ENCODE measurements at places on chromosomes 2 and 18. TPM values are rescaled to one million over a fixed set of nuclear protein-coding genes. Genes with fewer than 3 reads are reported as not detected.

IL18RAP gene
- total RNA-seq: not detected

DNA sequence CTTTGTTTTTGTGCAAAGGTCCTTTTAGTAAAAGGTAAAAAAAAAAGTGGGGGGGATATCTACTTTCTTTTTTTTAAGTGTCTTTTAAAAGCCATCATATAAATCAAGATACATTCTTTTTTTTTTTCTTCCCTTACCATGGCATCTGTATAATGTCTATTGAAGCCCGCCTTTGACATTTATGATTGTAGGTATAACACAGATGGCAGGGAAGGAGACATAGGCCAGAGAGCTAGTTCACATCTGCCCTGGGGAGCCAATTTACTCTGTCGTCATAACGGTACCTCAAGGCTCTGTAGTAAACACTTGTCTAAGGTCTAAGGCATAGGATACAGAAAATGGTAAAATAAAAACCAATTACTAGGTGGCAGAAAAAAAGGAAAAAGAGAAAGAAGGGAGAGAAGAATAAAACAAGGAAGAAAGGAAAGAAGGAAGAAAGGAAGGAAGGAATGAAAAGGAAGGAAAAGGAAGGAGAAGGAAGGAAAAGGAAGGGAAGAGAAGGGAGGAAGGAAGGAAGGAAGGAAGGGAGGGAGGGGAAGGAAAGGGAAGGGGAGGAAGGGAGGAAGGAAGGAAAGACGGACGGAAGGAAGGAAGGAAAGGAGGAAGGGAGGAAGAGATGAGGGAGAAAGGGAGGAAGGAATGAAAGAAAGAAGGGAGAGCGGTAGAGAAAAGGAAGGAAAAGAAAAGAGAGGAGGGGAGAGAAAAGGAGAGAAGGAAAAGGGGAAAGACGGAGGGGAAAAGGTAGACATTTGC, 343.5 kb downstream of the RBM43 start:
- no peak overlapping the region for H3K4me3 ChIP-seq
- H3K36me3 ChIP-seq: no peaks in the 10 kb centered on the region
- DNase-seq: no peak
- H3K27me3 ChIP-seq: no peaks in the 10 kb centered on the region
- no peaks in the 10 kb centered on the region for H3K4me1 ChIP-seq

DNA sequence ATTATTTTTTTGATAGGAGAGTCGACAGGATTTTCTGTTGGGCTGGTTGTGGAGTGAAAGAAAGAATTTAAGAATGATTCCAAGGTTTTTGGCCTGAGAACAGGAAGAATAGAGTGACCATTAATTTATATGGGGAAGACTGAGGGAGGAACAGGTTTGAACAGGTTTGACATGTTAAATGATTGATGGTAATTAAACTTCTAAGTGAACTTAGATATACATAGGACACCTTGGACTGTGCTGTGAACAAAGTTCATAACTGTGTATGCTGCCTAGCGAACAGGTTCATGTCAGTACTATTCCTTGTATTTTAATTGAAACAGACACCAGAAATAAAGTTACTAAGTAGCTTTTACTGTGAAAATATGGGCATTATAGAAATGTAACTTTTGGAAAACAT, 212.0 kb downstream of the SPAG16 start:
- H3K36me3 ChIP-seq: no peaks in the 10 kb centered on the region
- H3K4me1 ChIP-seq: no peaks in the 10 kb centered on the region
- no peak overlapping the region for H3K27ac ChIP-seq
- H3K4me3 ChIP-seq: no peak overlapping the region
- H3K27me3 ChIP-seq: no peaks in the 10 kb centered on the region

GRCh38 chr2:181312515-181312927, 144.7 kb upstream of the ITGA4 start:
- no peak overlapping the region for H3K27ac ChIP-seq
- H3K4me3 ChIP-seq: no peak overlapping the region
- no peaks in the 10 kb centered on the region for H3K4me1 ChIP-seq
- H3K36me3 ChIP-seq: no peaks in the 10 kb centered on the region
- DNase-seq: no peak

ANKRD53 gene
- 0.16 TPM for total RNA-seq

- H3K27ac ChIP-seq: no peak overlapping the region
- no peak overlapping the region for H3K4me3 ChIP-seq
- H3K27me3 ChIP-seq: no peaks in the 10 kb centered on the region
- H3K36me3 ChIP-seq: no peaks in the 10 kb centered on the region
Observed at GRCh38 chr18:3126457-3127097, 93.2 kb downstream of the MYOM1 start.

DNA sequence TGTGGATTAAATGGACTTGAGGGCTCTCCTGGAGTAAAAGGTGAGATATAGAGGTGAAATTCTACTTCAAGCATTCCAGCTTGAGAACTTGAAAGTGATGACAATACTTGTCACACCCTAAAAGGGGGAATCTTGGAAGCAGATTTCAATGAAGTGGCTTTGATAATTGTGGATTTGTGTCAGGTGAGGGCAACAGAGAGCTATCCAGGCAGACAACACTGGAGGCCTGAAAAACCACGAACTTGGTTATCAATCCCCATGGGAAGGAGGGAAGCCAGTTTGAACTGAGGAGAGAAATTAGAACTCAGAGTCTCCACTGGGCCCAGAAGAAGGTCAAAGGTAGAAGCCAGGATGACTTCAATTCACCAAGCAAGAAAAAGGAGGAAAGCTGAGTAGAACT, 263.9 kb downstream of the FIGN start:
- H3K27me3 ChIP-seq: no peaks in the 10 kb centered on the region
- no peak overlapping the region for H3K4me3 ChIP-seq
- H3K27ac ChIP-seq: no peak overlapping the region
- no peaks in the 10 kb centered on the region for H3K4me1 ChIP-seq
- no peaks in the 10 kb centered on the region for H3K36me3 ChIP-seq

All from Caco-2 (cell line).